ENCODE measurements at places on chromosomes 12 and 14. TPM values are rescaled to one million over a fixed set of nuclear protein-coding genes. Genes with fewer than 3 reads are reported as not detected.
A peak's percentile ranks its signal among the peaks of the same experiment; 100 is the strongest.

Gene PRPH
- 9.1 TPM for polyA plus RNA-seq

Gene SELPLG
- 7.2 TPM for polyA plus RNA-seq

Gene GLT1D1
- not detected for polyA plus RNA-seq

Gene CALM1
- polyA plus RNA-seq, result 1,073 TPM

Gene TEX52
- polyA plus RNA-seq, result not detected

GRCh38 chr12:47750229-47750798 is 8.4 kb downstream of the RAPGEF3 start:
- DNase-seq, result no peak

DNA sequence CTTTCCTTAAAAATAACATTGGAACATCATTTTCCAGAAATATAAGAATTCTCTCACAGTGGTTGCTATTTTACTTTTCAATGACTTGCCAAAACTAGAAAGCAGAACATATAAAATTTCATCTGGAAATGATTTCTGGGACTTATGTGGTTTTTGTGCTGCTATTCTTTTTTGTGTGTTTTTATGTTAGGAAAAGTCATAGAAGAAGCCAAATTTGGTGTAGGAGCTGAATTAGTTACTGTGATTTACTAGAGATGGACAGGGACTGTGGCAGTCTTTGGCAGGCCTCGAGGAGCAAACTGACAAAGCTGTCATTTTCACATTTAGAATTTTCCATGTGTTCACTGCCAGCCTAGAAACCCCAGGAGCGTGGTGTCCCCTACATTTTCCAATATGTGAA is 38.3 kb upstream of the LDHB start:
- no peak for DNase-seq

GRCh38 chr12:2284321-2284813 is 231.6 kb downstream of the CACNA1C start:
- no peak for DNase-seq

- no peak for DNase-seq
Observed at GRCh38 chr12:96077081-96077480, 41.7 kb upstream of the LTA4H start.

DNA sequence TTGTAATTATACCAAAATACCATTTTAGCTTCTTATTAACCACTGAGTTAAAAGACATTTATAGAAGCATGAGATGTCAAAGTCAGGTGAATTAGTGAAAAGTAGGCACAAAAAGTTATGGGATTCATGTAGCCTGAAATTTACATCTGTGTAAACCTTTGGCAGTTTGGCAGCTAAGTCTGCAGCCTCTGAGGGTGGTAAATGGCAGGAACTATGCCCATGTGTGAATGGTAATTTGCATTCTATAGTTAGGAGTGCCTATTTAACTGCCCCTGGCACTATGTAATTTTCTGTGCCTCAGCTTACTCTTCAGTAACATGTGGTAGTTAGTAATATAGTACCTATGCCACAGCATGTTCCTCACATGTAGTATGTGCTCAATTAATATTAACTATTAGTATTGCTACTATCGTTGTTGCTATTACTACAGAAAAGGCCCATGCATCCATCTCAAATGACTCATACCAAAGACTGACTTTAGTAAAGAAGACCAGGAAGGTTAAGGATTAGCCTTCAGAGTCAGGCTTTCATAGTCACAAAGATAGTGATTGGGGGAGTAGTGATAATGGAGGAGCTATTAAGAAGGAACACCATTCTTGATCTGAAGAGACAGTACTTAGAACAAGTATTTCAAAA is 258.7 kb upstream of the BTG1 start:
- no peak for DNase-seq

DNA sequence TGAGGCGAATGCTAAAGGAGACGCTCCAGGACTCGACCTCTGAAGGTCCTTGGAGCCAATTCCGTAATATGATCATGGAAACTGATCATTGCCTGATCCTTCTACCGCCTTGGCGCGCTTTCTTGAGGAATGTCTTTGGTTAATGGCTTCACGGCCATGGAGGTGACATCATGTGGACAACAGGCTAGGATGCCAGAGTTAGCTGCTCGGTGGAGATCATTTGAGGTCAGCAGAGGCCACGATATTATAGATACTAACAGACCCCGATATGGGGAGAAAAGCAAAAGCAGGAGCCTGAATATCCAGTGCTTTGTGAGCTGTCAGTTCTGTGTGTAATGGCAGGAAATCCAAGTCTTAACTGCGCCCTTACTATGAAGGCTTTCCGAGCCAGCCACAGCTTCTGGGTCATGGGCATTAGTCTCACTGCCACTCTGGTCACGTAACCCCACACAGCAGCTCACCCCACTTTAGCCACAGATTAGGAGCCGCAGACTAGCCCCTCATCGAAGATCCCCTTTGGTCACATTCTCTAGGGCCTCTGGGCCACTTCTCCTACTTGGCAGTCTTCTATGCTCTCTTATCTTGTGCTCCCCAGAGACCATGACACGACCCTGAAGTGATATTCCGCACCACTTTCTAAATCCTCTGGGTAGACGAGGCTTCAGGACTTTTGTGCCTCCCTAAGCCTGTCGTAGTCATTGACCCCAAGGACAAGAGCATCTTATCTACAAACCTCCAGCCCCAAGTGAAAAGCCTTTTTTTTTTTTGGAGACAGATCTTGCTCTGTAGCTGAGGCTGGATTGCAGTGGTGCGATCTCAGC is 724 bp upstream of the CS start:
- DNase-seq, result no peak

DNA sequence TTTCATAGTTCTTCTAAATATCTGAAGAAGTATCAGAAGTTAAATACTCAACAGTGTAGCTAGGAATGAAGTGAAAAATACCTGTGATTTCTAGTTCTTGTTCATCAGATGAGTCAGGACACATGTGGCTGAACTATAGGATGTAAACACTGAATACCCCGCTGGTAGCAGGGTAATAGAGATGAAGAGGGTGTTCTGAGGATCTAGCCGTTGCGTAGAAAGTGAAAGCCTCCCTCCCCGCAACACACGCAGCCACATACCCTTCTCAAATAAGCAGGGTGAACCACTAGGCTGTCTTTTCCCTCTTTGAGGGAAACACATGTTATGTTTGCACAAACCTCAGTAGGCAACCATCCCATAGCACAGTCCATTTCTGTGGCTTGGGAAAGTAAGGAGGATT is 16.4 kb upstream of the RNASE12 start:
- DNase-seq, result no peak

- DNase-seq, result no peak
Observed at GRCh38 chr14:72745991-72746980, 147.6 kb downstream of the DPF3 start.

DNA sequence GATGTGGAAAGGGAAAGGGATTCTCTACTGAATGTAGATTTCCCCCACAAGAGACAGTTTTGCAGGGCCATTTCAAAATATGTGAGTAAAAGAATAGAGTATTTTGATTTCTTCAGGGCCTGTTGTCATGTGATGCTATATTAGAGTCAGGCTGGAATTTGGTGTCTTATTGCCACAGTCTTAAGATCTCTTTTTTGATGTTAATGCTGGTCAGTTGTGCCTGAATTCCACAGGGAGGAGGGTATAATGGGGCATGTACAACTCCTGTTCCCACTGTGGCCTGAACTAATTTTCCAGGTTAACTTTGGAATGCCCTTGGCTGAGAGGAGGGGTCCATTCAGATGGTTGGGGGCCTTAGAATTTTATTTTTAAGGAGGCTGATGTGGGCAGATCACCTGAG is 111.0 kb upstream of the MAX start:
- DNase-seq, result no peak

GRCh38 chr12:6262623-6263022 is 47.9 kb upstream of the PLEKHG6 start:
- no peak for DNase-seq

- DNase-seq, result no peak
Observed at GRCh38 chr14:72525087-72525915, 368.6 kb downstream of the DPF3 start.

GRCh38 chr12:52306731-52307130 is 14.5 kb downstream of the KRT83 start:
- no peak for DNase-seq

DNA sequence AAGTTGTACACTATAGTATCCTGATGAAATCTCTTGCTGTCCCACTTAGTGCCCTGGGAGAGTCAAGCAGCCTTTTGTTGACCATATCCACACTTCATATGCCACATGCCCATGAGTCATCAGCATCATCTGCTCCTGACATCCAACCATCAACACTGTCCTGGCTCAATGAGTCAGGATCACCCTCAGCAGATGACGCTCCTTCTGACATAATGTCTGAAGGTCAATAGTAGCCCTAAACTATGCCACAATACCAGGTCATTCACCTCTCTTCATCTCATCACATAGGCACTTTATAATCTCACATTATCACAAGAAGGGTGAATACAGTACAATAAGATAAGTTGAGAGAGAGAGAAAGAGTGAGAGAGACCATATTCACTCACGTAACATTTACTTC is 369.0 kb upstream of the FAR2 start:
- peak; percentile 25 for DNase-seq

DNA sequence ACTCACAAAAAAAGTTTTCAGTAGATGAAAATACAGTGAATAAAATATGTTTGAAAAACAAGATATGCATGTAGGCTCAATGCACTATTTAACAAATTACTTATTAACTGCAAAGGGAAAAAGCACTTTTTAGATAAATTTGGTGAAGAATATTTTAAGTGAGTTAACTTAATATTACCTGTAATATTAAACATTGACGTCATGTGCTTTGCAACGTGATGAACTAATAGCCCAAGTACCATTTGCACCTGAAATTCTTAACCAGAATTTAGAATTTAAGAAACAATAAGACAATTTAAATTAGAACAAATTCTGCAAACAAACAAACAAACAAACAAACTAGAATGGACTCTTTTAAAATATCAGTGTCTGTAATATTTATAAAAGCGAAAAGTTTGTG is 659.0 kb upstream of the NOVA1 start:
- DNase-seq, result no peak

DNA sequence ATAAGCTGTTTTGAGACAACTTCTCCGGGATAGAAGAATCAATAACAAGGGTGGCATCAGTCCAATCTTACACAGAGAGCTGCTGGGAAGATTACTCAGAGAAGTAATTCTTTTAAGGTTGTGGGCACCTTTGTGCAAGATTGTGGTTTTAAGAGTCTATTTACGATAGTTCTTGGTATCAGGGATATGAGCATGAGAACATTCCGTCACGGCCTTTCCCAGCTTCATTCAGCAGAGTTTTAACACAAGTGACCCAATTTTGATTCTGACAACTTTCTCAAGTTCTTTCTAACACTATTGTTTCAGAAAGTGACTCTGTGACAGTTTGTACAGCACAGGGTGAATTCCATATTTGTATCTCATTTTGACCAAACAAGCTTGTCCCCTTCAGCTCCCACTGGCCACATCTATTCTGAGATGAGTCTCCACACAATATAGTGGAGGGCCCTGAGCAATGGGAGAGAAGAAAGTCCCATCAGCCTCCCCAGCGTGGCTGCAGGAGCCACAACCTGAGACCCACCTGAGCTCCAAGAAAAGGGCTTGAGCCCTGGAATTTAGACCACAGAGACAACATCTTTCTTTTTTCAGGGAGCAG is 869.2 kb downstream of the TMEM121 start:
- no peak for DNase-seq

DNA sequence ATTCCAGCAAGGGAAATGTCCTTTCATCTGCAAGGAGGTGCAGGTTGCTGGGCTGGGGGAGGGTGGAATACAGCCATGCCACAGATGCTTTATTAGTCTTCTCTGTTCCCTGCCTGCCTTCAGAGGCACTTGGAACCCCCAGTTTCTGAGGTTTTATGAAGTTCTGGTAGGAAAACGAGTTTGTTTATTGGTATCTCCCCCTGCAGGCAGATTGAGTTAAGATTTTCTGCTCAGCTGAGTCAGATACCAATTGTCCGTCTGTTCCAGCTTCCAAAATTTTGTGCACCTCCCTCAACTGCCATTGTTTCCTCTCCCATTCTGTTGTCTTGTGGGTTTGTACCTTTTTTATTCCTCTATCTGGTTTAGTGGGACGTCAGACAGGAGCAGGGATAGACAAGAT is 155.6 kb downstream of the ETV6 start:
- DNase-seq, result no peak

DNA sequence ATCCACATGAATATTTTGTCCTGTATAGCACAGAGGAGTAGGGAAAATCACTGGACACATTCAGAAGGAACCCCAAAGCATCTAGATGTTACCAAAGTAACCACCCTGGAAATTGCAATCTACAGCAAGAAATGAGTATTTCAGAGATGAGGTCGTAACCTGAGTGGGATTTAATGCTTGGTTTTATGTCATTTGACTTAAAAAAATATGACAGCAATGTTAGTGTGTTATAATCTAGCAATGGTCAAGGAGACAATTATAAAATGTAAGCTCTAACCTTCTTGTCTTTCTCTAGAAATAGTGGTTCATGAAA is 256.6 kb downstream of the NAV3 start:
- DNase-seq, result no peak

DNA sequence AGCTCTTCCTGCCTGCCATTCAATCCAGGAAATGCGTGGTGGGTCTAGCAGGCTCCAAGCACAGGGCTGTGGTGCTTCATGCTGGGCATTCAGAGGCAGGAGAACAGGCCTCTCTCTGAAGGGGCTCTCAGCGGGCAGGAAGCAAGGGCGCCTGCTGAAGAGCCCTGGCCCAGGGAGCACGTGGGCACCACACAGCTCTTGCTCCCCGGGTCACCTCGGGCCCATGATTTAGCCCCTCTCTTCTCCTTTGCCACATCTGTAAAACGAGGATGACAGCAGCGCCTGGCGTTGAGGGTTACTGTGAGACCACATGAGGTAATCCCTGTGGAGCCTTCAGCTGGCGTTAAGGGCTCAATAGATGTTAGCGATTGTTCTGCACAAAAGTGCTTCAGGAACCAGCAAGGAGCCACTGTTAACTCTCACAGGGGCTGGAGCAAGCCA is 37.6 kb upstream of the SPTLC2 start:
- no peak for DNase-seq

GRCh38 chr12:21849878-21850277 is 75.4 kb upstream of the KCNJ8 start:
- no peak for DNase-seq

DNA sequence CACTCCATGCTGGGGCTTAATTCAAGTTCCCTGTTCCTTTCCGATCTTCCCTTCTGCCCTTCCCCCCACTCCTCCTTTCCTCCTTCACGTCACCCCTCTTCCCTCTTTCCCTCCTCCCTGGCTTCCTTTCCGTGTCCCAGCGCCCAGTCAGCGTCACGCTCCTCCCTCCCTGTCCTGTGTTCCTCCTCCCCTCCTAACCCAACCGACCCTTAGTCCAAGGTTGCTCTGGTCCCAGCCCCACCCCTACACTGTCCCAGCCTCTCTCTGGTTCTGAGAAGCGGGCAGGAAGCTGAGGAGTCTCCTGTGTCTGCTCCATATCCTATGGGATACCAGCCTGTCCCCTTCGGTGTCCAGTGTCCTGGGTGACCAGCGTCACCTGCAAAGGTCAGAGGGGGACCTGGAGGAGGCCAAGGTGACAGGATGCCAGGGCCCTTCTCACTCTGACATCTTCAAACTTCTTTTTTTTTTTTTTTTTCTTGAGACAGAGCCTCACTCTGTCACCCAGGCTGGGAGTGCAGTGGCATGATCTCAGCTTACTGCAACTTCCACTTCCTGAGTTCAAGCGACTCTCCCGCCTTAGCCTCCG is 56.2 kb upstream of the TSPAN9 start:
- DNase-seq, result peak; percentile 92
